ENCODE measurements at places on chromosomes 13 and 19.

DNA sequence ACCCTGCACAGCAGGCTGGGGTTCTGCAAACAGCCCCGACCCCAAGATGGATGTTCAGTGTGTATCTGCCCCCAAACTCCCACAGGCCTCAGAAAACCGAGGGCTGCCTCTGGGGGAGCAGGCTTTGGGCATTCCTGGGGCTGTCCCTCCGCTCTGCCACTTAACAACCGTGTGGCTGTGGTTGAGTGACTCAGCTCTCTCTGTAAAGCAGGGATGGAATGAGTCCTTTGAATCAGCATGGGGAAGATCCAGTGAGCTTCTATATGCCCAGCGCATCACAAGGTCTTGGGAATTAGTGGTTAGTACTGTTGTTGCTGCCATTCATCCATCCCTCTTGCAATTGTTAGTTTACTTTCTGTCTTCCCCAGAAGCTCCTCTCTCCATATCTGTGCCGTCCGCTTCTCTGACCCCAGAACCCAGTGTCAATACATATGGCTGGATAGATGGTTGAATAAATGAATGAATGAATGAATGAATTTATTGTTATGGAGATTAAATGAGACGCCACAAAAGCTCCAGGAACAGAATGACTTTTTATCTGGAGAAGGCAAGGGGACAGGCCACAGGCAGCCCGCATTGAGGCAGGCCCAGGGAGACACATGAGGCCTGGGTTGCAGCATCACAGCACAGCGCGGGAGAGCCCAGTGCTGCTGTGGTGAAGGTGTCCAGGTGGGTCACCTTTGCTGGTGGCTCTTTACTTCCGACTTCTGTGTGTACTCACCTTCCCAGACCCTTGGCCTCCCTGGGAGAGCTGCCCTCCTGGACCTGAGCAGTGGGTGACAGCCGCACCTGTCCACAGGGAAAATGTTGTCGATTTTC is 89.2 kb downstream of the RGCC start:
- DNase-seq, result peak; percentile 37

- no peak for DNase-seq
Observed at GRCh38 chr19:4089400-4089908, 22.8 kb upstream of the ZBTB7A start.

GRCh38 chr13:83666141-83666540 is 216.1 kb downstream of the SLITRK1 start:
- no peak for DNase-seq

DNA sequence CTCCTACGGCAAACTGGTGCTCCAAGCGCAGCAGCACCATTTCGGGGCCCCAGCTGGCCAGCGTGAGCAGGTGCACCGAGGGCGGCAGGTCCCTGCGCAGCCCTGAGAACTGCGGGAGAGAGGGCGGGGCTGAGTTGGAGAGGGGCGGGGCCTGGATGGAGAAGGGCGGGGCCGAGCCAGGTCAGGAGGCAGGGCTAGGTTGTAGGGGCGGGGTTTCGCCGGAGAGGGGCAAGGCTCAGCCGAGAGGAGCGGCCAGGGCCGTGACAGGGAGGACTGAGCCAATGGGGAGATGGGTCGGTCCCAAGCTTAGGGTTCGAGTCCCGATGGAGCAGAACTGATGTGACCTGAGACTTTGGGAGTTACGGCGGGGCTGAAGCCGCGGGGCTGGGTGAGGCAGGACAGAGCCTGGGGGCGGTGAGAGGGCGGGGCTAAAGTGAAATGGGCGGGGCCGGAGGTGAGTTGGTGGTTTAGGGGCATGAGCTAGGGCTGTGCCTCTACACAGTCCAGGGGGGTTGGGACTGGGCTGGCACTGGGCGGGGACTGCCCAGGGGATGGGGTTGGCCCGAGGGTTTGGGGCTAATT is 19.0 kb downstream of the MAN2B1 start:
- no peak for DNase-seq

Data from putamen (tissue), 1 donor.